AG08395 (cell line): ENCODE measurements at places on chromosomes 12 and 14.

GRCh38 chr14:100297320-100298300, 8.6 kb downstream of the SLC25A29 start:
- DNase-seq = peak; percentile 86

GRCh38 chr12:87678453-87678852, 350.7 kb downstream of the C12orf50 start:
- no peak for DNase-seq

DNA sequence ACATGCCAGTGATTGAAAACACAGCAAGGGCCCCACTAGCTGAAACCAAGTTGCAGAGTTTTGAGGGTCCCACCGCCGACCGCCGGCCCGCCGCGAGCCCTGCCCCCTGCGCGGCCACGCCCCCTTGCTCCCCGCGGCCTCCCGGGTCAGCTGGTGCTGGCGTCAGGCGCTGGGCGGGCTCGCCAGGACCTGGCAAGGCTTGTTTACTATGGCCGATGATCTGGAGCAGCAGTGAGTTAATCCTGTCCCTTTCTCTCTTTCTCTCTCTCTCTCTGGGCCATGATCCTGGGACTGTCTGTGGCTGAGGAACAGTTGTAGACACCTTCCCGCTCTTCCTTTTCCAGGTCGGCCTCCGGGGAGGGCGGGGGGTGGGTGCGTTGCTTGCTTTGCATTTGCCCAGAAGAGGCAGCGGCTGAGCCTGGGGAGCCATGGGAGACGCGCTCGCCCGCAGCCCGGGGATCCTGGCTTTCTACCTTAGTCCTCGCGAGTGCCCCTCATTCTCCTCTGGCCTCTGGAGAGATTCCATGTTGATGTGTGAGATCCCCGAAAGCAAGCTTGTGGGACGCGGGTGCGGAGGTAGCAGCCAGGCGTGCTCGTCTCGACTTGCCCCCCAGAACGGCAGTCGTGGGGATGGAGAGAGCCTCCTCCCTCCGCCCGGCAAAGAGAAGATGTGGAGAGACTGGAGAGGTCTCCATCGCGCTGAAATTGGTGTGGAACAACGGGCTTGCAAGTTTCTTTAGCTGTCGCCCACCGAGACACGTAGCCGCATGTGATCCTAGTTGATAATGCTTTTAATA, at the start of gene ABHD4:
TSS of gene ABHD4 (plus strand) at position 202 of the 797 bp plus-strand sequence. CDS start at position 209, 7 bp downstream.
- DNase-seq = peak; percentile 84

DNA sequence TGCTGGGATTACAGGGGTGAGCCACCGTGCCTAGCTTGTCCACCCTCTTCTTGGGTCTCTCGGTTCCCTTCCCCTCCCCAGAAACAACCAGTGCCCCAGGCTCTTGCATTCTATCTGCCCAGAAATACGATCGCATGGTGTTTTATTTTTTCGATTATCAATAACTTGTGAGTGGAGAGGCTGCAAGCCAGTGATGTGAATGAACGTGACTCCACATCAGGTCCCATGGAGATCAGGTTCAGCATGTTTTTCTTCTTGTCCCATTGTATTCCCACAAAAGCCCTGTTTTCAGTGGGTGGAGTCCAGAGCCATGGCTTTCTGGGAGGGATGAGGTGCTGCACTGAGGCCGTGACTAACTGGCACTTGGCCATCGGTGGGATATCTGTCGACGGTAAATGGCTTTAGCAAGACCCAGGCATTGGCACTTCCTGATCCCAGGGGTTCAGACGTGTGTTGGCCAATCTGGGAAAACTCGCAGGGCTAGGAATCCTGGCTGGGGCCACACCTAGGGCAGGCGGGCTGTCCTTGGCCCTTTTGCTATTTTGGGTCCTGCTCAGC, 12.7 kb upstream of the HNF1A start:
- no peak for DNase-seq

- DNase-seq = no peak
Measured at GRCh38 chr12:712172-712863, 40.1 kb upstream of the WNK1 start.

DNA sequence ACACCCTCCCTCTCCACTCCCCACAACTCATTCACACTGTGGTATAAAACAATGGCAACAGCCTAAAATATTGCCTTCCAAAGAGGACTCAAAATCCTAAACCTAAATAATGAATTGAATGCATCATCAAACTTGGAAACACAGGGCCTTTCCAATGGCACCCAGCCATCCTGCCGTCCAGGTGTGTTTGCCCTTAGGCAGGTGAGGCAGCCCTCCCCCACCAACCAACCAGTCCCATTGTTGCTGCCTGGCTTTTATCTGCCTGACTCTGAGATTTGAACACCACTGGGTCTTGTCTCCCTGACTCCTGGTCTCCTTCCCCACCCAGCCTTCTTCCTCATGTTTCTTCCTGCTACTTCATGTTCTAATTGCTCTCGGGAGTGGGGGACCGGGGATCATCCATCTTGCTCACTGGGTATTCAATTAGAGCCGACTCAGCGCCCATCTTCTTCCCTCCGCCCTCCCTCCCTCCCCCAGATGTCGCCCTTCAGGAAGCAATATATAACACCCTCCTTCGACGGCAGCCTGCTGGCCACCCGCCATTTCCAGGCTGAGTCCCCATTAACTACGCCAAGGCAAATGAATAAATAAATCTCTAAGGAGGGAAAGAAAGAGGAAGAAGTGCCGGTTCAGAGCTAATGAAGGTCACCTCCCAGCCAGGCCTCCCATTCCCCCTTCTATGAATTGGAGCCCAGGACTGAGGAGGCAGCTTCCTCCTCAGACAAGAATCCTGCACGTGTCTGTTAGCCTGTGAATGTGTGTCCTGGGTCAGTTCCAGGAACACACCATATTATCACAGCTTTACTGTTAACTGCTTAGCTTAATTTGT, 36.3 kb upstream of the NTF3 start:
- DNase-seq = no peak

GRCh38 chr12:32897687-32898573, 1.4 kb upstream of the PKP2 start:
- DNase-seq = no peak

DNA sequence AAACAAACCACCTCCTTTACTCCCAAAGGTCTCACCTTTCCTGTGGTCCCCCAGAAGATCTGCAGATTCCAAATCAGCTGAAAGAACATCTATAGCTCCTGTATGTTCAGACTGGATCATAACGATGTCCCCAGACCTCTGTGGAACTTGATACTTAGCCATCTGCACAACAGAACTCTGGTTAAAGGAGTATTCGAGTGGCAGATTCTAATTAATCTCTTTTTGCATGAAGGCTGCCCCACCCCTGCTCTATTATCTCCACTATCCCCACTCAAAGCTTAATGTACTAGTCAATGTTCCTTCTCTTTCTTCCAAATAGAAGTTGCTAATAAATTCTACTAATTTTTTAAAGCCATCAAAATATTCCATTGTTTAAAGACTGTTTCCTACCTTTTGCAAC, 22.8 kb downstream of the GSTZ1 start:
- DNase-seq = no peak

- DNase-seq = no peak
Measured at GRCh38 chr12:122862872-122863701, 27.8 kb downstream of the HIP1R start.
